NCI-H774 (cell line): ENCODE measurements at places on chromosomes 3 and 15.

DNA sequence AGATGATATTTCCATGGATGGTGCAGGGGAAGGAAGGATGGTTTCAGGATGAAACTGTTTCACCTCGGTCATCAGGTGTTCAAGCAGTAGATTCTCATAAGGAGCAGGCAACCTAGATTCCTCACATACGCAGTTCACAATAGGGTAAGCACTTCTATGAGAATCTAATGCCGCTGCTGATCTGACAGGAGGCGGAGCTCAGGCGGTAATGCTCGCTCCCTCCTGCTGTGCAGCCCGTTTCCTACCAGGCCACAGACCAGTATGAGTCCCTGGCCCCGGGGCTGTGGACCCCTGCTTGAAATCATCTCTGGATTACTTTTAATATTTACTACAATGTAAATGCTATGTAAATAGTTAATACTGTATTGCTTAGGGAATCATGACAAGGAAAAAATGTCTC lies 241.8 kb downstream of the ROBO2 start:
- no peak for DNase-seq

DNA sequence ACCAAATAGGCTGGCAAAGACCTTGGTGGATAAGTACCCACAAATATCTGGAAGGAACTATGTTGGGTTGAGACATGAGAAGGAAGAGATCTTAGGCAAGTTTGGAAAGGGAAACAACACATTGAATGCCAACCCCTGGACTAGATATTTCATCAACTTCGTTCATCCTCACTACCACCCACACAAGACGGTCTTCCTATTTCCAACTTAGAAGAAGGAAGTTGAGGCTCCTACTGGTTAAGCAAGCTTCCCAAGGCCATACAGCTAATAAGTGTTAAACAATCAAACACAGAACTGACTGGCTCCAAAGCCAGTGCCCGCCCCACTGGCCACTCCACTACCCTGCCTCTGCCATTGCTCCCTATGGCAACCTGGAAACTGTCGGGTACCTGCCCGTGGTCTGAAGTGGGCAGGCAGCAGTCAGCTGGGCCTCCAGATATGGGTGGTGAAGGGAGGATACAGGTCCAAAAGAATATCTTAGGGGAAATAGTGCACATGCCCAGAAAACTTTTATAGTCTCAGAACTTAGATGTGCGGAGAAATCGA lies 94.9 kb downstream of the LIPC start:
- no peak for DNase-seq

- DNase-seq = no peak
Observed at GRCh38 chr3:191292243-191293015, 36.8 kb upstream of the CCDC50 start.

- DNase-seq = no peak
Observed at GRCh38 chr3:71478568-71478967, 105.0 kb downstream of the FOXP1 start.

DNA sequence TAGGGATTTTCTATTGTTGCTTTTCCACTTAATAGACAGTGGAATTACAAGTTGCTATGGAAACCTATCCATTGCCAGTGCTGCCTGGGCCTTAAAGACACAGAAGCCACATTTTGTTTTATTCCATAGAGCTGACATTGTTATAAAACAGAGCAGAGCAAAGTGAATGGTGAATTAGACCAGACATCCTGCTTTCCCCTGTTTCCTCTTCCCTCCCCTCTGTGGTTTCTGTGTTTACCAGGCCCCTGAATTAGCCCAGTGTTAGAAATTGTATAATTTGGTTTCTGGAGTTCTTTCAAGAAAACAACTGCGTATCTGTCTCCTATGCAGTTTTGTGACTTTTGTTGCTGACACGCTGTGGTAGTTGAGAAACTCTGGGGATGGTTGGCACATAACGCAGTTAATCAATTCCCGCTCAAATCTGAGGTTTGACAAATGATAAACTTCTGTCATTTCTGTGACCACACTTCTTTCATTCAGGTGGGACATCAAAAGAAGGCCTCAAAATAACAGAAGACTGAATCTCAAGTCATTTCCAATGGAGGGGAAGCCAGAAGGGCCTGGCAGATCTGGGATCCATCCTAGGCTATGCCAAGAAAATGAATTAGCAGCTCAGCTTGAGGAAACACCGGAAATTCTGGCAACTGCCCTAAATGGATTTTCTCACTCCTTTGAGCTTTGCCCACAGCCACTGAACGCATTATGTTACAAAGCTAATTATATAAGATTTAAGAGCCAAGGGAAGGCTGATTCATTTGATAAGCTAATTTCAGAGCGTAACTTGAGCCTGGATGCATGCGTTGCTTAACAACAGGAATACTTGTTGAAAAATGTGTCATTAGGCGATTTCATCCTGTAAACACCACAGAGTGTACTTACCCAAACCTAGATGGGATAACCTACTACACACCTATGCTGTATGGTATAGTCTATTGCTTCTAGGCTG lies 46.9 kb downstream of the NR1D2 start:
- DNase-seq = peak; percentile 75

GRCh38 chr3:183275418-183275817 lies 22.4 kb downstream of the B3GNT5 start:
- peak; percentile 50 for DNase-seq
